ENCODE measurements at places on chromosomes 4 and X. TPM values are rescaled to one million over a fixed set of nuclear protein-coding genes. Genes with fewer than 3 reads are reported as not detected.

ADGRG4 gene
- 0.03 TPM for total RNA-seq

DNA sequence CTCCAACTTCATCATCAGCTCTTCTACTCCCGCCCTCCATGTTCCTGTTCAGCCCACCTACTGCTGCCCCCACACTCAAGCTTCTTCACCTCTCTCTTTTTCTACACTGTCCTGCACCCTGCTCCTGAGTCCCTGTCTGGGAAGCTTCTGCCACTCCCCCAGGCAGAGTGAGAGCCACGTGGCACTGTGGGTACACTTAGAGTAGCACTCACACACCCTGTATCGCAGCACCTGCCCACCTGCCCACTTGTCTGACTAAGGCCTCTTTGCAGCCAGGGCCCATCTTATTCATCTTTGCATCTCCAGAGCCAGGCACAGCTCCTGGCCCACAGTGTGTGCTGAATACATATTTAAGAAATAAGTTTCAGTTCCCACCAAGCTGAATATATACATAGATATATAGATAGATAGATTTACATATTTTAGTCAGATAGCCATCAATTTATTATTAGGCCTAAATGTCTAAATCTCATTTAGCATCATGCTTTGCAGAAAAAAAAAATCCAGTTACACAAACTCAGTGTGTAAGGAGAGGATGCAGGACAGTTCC, 24.9 kb downstream of the CCDC149 start:
- no peak overlapping the region for H3K27ac ChIP-seq
- H3K27me3 ChIP-seq, result no peaks in the 10 kb centered on the region
- H3K4me1 ChIP-seq, result no peaks in the 10 kb centered on the region
- no peak overlapping the region for H3K4me3 ChIP-seq

GRCh38 chr4:26958925-26959653, 98.4 kb downstream of the STIM2 start:
- H3K4me1 ChIP-seq, result peaks cover 2% of the 10 kb centered on the region
- H3K36me3 ChIP-seq, result no peaks in the 10 kb centered on the region
- DNase-seq, result no peak
- H3K27ac ChIP-seq, result no peak overlapping the region

GRCh38 chr4:87227751-87228151, 7.3 kb upstream of the KLHL8 start:
- H3K4me1 ChIP-seq, result no peaks in the 10 kb centered on the region
- DNase-seq, result no peak
- H3K36me3 ChIP-seq, result no peaks in the 10 kb centered on the region
- H3K27ac ChIP-seq, result no peak overlapping the region
- H3K27me3 ChIP-seq, result no peaks in the 10 kb centered on the region
- no peak overlapping the region for H3K4me3 ChIP-seq

GRCh38 chr4:10677796-10678497, 6.6 kb downstream of the CLNK start:
- H3K4me3 ChIP-seq, result no peak overlapping the region
- DNase-seq, result no peak
- H3K4me1 ChIP-seq, result no peaks in the 10 kb centered on the region
- no peaks in the 10 kb centered on the region for H3K36me3 ChIP-seq

DNA sequence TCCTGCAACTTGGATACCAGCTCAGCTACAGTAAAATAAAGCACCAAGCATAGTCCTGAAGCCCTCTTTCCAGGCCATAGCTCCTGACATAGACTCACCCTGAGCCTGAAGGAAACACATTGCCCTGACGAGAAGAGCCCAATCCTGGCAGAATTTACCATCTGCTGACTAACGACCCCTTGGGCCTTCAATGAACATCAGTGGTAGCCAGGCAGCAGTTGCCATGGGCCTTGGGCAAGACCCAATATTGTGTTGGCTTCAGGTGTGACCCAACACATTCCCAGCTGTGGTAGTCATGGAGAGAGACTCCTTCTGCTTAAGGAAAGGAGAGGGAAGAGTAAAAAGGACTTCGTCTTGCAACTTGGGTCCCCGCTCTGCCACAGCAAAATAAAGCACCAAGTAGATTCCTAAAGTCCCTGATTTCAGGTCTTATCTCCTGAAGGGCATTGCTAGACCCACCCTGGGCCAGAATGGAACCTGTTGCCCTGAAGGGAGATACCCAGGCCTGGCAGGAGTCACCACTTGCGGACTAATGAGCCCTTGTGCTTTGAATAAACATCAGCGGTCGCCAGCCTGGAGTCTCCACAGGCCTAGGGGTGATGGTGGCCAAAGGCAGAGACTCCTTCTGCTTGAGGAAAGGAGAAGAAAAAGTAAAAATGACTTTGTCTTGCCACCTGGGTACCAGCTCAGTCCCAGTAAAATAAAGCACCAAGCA, 902.6 kb downstream of the C4orf33 start:
- no peak overlapping the region for H3K27ac ChIP-seq
- H3K4me1 ChIP-seq, result no peaks in the 10 kb centered on the region
- no peak overlapping the region for H3K4me3 ChIP-seq
- DNase-seq, result no peak
- H3K27me3 ChIP-seq, result no peaks in the 10 kb centered on the region

DNA sequence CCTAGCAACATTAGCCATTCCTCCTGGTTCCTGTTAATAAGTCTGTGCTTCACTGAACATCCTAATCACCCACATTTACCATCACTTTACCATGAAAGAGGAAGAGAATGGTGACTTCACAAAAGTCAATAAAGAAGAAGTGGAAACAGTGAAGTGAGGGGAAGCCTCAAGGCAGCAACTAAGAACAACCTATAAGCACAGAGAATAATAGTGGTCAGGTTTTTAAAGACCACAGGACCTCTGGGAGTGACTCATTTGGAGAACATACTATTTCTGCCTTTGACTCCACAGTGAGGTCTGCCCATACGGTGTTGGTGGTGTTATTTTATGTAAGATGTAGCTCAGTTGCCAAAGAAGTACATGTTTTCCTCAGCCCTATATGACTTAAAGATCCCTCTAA, 86.0 kb upstream of the TET2 start:
- no peak overlapping the region for H3K4me3 ChIP-seq
- no peaks in the 10 kb centered on the region for H3K27me3 ChIP-seq
- DNase-seq, result no peak
- no peaks in the 10 kb centered on the region for H3K4me1 ChIP-seq
- no peaks in the 10 kb centered on the region for H3K36me3 ChIP-seq
- H3K27ac ChIP-seq, result no peak overlapping the region

MND1 gene
- 0.94 TPM for total RNA-seq

MMAA gene
- 6.5 TPM for total RNA-seq

TMEM128 gene
- 28.2 TPM for total RNA-seq

DNA sequence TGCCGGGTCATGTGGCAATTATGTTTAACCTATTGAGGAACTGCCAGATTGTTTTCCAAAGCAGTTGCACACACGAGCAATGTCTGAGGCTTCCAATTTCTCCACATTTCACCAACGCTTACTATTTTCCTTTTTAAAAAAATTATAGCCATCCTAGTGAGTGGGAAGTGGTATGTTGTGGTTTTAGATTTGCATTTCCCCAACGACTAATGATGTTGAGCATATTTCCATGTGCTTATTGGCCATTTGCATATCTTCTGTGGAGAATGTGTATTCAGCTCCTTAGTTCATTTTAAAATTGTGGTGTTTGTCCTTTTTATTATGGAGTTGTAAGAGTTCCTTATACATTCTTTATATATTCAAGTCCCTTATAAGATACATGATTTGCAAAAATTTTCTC, 60.2 kb downstream of the MTMR1 start:
- H3K4me3 ChIP-seq, result no peak overlapping the region
- no peak for DNase-seq
- H3K27me3 ChIP-seq, result no peaks in the 10 kb centered on the region
- H3K36me3 ChIP-seq, result peaks cover 11% of the 10 kb centered on the region

- no peak overlapping the region for H3K27ac ChIP-seq
- no peak for DNase-seq
- no peaks in the 10 kb centered on the region for H3K4me1 ChIP-seq
- no peaks in the 10 kb centered on the region for H3K27me3 ChIP-seq
Measured at GRCh38 chrX:1578511-1579173, 12.8 kb upstream of the AKAP17A start.

DGKK gene
- total RNA-seq, result not detected

DNA sequence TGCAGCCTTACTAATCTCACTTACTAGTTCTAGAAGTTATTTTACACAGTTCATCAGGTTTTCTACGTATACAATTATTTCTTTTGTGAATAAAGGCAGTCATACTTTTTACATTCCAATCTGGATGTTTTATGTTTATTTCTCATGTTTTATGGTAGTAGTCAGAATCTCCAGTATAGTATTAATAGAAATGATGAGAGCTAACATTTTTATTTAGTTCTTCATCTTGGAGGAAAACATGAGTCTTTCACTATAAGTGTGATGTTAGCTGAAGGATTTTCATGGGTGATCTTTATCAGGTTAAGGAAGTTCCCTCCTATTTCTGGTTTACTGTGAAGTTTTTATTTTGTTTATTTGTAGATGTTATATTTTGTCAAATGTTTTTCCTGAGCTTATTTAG, 256.1 kb upstream of the GIMD1 start:
- DNase-seq, result no peak
- no peak overlapping the region for H3K27ac ChIP-seq
- H3K36me3 ChIP-seq, result no peaks in the 10 kb centered on the region
- no peaks in the 10 kb centered on the region for H3K4me1 ChIP-seq
- H3K27me3 ChIP-seq, result no peaks in the 10 kb centered on the region

DNA sequence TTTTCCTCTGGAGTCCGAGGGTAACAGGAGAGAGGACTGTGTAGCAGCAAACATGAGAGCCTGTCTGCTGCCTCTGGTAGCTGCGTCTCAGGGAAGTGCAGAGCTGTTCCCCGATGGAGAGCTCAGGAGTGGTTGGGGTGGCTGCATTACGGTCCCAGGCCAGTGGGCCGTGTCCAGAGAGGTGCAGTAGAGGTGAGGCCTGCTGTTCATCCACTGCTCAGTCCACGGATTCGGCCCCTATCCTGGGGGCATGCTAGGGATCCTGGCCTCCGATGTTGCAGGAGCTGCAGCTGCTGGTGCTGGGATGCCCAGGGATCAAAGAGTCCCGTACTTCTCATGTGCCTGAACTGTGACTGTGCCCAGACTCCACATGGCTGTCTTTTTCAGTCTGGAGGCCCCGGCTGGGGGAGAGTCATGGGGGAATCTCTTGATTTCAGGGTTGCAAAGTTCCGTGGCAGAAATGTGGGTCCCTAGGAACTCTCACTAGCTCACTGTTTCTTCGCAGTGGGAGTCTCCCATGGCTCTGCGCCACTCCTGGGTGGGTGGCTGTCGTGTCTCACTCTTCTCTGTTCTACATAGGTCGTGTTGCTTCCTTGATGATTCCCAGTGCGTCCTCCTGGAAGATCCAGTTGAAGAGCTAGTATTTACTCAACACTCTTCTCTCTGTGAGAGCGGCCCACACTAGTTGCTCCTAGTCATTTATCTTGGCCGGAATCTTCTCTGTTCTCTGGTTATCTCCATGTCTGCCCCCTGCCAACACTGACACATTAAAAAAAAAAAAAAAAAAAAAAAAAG, 109.5 kb upstream of the CENPE start:
- no peaks in the 10 kb centered on the region for H3K36me3 ChIP-seq
- DNase-seq, result peak; percentile 36
- H3K4me3 ChIP-seq, result no peak overlapping the region
- H3K4me1 ChIP-seq, result peaks cover 25% of the 10 kb centered on the region
- no peak overlapping the region for H3K27ac ChIP-seq
- no peaks in the 10 kb centered on the region for H3K27me3 ChIP-seq

PFKFB1 gene
- 0.34 TPM for total RNA-seq

DNA sequence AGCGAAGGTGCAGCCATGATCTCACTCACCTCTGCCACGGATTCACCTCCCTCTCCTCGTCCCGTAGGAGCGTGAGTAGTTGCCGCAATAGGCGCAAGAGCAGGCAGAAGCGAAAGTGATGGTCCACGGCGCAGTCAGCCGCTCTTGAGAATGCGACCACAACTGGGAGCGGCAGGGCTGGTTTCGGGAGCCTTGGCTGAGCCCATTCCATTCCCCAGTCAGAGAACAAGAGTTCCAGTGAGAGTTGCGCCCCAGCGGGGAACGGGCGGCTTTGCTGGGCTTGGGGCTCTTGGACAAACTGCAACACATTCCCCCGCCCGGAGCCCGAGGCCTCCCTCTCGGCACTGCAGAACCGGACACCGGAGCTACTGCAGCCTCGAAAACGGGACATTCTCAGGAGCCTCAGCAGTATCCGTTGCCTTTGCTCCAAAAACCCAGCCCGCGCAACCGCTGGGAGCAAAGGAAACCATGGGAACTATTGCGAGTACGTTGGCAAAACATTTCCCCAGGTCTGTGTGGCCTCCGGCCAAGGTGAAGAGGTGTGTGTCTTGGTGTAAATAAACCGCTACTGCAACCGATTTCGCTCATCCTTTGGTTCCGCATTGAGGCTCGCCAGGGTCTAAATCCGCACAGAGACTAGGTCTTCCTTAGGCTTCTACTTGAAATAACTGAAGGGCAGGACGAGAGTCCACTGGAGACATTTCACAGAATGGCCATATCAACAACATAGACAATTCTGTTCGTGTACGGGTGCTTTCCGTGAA, 5.7 kb upstream of the ZBTB33 start:
- peak; percentile 88 for DNase-seq
- peak overlapping the region; percentile 91 for H3K27ac ChIP-seq
- peak overlapping the region; percentile 44 for H3K4me3 ChIP-seq

CXCL11 gene
- 0.58 TPM for total RNA-seq

GRCh38 chr4:186304216-186304615, 38.2 kb downstream of the F11 start:
- no peak overlapping the region for H3K27ac ChIP-seq
- peaks cover 6% of the 10 kb centered on the region for H3K27me3 ChIP-seq
- H3K4me3 ChIP-seq, result no peak overlapping the region
- H3K36me3 ChIP-seq, result no peaks in the 10 kb centered on the region
- H3K4me1 ChIP-seq, result peaks cover 6% of the 10 kb centered on the region
